NCI-H526 treated with DMSO at 0.1 percent for 48 hours (cell line): ENCODE measurements at places on chromosomes 3 and 15.

DNA sequence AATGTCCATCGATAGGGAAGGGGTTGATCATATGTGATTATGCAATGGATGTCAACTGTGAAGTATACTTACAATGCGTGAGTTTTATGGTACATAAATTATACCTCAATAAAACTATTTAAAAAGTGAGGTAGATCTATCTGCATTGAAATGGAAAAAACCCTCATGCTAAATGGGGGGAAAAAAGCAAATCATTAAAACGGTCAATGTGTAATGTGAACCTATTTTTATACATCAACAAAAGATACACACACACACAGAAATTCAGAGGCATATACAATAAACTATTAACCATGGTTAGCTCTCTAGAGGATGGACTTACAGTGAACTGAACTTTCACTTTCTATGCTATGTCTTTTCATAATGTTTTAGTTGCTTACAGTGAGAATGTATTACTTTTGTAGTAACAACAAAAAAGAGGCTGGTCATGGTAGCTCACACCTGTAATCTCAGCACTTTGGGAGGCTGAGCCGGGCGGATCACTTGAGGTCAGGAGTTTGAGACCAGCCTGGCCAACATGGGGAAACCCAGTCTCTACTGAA, 23.1 kb downstream of the STIMATE start:
- no peak for DNase-seq

DNA sequence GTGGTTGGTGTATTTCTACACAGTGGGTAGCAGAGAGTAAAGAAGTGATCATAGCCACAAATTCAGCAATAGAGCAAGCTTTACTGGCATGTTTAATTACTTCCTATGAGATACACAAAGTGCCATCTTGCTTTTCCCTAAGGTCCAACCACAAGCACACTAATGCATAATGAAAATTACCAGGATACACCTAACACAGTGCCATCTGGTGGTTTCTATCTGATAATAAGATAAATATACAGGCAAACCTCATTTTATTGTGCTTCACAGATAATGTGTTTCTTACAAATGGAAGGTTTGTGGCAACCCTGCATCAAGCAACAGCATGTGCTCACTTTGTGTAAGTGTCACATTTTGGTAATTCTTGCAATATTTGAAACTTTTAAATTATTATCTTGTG, 223.0 kb downstream of the NSUN3 start:
- DNase-seq, result no peak

DNA sequence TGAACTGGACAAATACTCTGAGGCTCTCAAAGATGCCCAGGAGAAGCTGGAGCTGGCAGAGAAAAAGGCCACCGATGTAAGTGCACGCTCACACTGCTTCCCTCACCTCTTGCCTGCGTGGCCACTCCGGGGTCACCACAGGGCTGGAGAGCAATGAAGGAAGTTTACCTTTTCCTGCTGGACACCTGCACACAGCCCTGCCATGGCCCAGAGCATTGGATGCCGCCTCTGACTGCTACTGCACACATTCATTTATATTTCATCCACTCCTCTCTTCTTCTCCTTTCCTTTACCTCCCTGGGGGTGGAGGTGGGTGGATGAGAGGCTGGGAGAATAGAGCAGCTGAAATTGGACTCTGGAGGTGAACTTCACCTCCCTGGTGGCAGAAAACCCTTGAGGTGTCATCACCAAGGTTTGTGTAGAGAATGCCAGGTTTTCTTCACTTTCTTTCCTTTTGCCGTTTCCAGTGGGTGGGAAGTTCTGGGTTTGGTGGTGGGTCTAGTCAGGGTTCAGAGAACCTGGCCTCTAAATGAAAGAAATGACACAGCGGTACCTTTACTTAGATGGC, 1.6 kb downstream of the TPM1 start:
- no peak for DNase-seq

- no peak for DNase-seq
Measured at GRCh38 chr3:195385526-195385925, 57.3 kb downstream of the ACAP2 start.

GRCh38 chr15:71659730-71660067, 150.7 kb upstream of the NR2E3 start:
- no peak for DNase-seq

- no peak for DNase-seq
Measured at GRCh38 chr3:150829408-150829807, 66.4 kb upstream of the SIAH2 start.

DNA sequence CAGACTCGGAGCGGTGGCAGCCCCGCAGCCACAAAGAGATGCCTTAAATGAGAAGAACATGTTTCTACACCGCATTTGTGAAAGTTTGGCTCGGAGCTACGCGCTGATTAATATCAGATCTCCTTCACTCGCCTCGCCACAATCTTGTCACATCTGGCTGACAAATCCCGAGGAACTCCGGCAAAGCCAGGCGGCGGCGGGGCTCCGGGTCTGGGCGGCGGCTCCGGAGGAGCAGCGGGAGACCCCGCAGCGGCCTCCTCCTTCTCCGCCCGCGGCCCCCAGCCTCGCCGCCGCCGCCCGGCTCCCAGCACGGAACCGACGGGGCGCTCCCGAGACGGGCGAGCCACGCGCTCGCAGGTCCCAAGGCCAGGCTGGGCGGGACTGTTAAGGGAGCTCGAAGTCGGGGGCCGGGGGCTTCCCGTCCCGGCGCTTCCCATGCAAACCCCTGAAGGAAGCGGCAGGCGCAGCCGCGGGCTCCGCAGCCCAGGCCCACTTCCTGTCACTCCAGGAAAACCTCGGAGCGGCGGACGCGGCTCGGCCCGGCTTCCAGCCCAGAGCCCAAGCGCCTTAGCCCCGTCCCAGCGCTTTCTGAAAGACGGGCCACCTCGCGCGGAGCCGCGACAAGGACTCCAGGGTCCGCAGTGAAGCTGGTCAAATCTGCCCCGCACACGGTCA, 1.2 kb downstream of the BNC1 start:
- DNase-seq, result peak; percentile 24

DNA sequence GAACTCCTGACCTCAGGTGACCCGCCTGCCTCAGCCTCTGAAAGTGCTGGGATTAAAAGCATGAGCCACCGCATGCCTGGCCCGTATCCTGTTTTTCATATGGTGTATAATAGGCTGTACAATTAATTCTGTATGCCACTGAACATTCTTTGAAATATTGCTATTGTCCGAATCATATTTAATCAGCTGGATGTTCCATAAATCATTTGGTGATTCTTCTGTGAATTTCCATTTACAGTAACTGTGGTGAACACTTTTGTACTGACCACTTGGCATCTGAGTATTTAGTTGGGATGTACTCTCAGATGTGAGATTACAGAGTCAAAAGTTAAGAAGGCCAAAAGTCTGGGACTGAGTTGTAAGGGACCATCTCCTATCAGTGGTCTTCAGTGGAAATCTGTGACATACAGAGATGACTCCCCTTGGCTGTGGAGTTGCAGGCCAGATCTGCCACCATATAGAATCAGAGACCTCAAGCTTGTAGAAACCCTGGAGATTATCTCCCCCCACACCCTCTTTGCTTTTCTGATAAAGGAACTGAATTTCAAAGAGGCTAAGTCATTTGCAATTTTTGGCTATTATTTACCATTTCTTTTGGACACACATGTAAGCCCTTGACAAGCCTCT, 25.7 kb upstream of the DYNC1LI1 start:
- no peak for DNase-seq

DNA sequence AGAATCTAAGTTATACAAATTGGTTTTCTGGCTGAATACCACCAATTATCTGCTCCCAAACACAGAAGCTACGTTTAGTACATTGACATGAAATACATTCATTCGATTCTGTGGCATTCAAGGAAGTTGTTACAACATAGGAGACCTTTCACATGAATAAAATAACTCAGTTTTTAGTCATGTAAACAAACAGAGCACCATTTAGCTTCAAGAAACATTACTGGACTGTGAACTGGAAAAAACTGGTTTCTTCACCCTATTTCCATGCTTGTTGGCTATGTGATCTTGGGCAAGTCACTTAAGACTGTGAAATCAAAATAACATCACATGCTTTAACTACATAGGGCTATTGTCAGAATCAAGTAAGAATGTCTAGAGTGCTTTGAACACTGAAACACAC, 46.2 kb downstream of the NRG4 start:
- no peak for DNase-seq

DNA sequence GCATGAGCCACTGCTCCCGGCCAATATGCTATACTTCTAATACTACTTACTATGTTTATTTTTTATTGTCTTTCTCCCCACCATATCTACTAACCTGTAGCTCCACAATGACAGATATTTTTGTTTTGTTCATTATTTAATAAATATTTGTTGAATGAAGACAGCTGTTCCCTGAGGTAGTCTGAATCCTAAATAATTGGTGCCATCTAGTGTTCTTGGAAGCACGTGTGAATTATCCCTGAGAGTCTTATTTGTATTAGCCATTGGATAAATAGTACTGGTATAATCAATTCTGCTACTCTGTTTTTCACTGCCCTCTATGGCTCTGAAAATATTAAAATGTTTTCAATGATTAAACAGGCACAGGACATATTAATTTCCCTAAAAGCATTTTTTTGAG, 5.6 kb upstream of the APPL1 start:
- DNase-seq, result no peak

GRCh38 chr3:20683910-20684309, 497.9 kb upstream of the SGO1 start:
- no peak for DNase-seq

GRCh38 chr3:94132777-94133176, 69.9 kb downstream of the NSUN3 start:
- DNase-seq, result no peak

- DNase-seq, result no peak
Measured at GRCh38 chr3:119662604-119663373, 2.4 kb upstream of the POPDC2 start.

GRCh38 chr15:84552896-84553295, 47.9 kb upstream of the ZSCAN2 start:
- no peak for DNase-seq

GRCh38 chr3:189714991-189715961, 84.1 kb downstream of the TP63 start:
- DNase-seq, result no peak

DNA sequence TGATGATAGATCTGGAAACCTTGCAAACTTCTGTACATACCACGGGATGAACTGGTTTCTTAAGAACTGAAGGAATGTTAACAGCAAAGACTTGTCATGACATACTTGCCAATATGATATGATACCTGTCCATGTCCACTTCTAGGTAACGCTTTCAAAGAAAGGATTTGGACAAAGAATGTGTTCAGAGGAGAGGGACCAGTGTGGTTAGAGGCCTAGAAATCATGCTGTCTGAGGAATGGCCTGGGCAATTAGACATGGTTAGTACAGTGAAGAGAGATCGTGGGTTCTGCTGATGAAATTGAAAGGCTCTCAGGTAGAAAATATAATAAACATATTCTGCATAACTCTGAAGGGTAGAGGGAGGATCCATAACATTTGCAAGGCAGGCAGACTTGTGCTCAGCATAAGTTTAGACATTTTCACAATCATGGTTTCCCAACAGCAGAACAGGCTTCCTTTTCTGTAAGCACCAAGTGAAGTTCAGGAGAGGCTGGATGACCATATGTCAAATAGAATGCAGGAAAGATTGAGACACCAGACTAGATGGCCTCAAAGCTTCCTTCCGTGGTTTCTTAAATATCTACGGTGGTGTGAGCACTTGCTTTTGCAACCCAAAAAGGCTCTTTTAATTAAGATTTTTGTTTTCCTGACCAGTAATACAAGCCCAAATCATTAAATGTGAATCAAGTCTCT, 39.9 kb downstream of the TGFBR2 start:
- no peak for DNase-seq

DNA sequence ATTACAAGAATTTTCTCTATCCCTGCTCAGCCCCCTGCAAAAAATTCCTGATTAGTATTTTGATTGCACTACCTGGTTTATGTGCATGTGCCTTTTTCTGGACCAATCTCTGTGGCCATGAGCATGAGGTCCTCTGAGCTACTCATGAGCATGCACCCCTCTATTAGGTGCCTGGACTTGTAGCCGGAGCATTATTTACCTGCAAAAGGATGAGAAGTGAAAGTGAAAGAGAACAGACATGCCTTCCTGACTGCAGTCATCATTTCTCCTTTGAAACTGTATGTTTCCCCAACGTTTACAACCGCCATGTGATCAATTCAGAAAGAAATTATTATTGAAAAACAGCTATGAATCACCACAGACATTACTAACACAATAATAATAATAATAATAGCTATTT, 1008.8 kb downstream of the ROBO2 start:
- DNase-seq, result no peak

- DNase-seq, result peak; percentile 32
Measured at GRCh38 chr3:152394246-152394645, 125.5 kb downstream of the MBNL1 start.

DNA sequence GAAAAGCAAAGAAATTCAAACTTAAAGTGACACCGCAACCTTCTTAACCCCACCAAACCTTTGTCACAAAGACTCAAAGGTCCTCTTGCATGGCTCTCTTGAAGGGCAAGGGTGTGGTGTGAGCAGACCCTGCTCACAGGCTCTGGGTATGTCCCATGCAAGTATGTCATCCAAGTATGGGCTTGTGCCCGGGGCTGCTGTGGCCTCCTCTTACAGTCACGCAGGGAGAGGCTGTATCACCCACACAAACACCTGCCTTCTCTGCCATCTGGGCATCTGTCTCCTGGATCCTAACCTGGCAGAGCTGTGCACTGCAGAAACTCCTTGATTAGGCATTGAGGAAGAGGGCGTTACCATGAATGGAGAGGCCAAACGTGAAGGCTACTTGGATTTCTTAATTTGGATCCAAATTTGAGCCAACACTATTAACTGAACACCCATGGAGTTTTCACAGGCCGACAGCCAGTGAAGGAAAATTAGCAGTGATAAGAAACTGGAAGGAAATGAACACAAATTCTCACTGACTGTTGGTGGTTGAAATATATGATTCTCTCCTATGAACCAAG, 146.6 kb downstream of the DUT start:
- DNase-seq, result no peak

DNA sequence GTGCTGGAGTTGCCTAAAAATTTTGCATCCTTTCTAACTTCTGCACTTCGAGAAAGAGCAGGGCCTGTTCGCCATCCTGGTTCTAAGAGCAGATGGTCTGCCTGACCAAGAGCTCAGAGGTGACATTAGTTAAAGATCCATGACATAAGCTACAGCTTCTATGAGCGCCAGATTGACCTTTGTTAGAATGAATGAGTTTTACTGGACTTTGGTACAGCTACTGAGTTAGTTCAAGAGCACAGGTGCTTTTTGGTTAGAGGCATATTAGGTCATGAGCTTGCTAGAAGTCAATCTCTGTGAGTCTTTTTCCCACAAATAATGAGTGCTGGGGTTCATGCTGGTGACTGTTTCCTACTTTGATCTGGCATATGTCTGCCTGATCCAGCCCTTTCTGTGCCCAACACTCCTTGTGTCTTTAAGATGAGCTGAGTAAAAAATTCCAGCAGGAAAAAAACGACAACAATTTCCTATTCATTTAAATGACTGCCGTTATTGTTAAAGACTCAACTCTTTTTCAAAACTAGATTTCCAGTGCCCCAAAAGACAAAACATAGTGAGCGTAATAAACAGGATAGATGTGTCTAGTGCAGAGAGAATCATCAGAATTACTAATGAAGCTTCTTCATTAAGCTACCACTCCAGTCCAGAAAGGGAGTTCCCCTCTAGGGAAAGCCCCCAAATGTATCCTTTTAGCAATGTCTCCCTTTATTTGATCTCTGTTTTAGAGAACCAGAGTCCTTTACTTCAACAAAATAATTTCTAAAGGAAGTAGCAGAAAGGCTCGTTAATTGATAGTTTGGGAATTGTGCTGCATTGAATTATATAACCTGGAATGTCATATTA, 152.9 kb downstream of the SLCO3A1 start:
- no peak for DNase-seq
